NCI-H510A (cell line): ENCODE measurements at places on chromosomes 4 and X.
A peak's percentile ranks its signal among the peaks of the same experiment; 100 is the strongest.

GRCh38 chrX:133297284-133297683 lies 79.1 kb upstream of the TFDP3 start:
- DNase-seq = no peak

DNA sequence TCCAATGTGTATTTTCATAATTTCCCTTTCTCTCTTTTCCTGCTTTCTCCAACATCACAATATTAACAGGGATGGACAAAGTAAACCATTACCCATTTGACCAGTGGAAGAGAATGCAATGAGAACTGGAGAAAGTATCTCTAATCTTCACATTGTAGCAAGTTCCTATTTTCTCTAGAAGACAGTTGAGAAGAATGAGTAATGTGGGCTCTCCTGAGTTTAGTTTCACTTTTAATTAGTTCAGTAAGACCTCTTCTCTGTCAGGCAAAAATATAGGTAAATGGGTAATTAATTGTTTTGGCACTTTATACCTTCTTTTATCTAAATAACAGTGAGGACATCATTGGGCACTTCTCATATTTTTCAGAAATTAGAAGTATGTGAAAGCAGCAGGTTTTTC lies 602.0 kb downstream of the GLUD2 start:
- DNase-seq = no peak

- DNase-seq = no peak
Measured at GRCh38 chr4:40953283-40954087, 203.7 kb downstream of the NSUN7 start.

GRCh38 chrX:39309721-39310152 lies 508.5 kb downstream of the MID1IP1 start:
- DNase-seq = no peak

- DNase-seq = no peak
Measured at GRCh38 chr4:8167291-8167690, 8.7 kb upstream of the ABLIM2 start.

DNA sequence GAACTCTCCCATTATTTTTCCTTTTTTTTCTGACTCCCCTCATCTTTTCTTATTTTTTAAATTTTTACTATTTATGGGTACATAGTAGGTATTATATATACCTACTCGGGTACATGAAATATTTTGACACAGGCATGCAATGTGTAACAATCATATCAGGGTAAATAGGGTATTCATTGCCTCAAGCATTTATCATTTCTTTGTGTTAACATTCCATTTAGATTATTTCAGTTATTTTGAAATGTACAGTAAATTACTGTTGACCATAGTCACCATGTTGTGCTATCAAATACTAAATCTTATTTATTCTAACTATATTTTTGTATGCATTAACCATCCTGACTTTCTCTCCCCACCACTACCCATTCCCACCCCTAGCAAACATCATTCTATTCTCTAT lies 33.8 kb upstream of the SLIT2 start:
- no peak for DNase-seq

DNA sequence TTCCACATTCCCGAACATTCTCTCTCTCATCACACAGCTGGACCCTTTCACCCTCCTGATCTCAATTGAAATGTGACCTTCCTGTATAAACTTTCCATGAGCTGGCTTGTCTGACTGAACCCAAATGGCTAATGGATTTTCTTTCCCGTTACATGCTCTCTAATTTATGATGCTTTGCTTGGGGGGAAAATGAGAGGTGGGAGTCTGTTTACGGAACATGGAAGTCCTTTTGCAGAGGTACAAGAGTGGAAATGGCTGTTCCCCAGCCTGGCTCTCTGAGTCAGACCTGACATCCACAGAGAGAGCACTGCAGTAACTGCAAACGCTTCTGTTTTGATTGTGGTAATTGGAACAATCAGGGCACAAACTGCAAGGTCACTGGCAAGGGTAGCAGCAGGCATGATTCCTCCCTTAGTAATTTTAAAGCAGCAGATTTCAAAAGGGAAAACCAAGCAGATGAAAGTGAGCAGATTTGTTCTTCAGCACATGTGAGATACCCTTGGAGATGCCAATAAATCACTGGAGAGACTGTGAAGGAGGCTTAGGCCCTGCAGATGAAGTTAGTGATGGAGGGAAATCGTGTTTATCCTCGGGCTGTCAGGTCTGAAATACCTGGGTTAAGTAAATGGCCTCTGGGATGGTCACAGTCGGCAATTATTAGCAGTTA lies 83.9 kb downstream of the SNCA start:
- DNase-seq = no peak

GRCh38 chr4:125482822-125483221 lies 168.1 kb downstream of the FAT4 start:
- DNase-seq = no peak

- DNase-seq = no peak
Measured at GRCh38 chrX:118550792-118551191, 55.2 kb downstream of the DOCK11 start.

- DNase-seq = no peak
Measured at GRCh38 chrX:619451-619811, 11.2 kb upstream of the SHOX start.

DNA sequence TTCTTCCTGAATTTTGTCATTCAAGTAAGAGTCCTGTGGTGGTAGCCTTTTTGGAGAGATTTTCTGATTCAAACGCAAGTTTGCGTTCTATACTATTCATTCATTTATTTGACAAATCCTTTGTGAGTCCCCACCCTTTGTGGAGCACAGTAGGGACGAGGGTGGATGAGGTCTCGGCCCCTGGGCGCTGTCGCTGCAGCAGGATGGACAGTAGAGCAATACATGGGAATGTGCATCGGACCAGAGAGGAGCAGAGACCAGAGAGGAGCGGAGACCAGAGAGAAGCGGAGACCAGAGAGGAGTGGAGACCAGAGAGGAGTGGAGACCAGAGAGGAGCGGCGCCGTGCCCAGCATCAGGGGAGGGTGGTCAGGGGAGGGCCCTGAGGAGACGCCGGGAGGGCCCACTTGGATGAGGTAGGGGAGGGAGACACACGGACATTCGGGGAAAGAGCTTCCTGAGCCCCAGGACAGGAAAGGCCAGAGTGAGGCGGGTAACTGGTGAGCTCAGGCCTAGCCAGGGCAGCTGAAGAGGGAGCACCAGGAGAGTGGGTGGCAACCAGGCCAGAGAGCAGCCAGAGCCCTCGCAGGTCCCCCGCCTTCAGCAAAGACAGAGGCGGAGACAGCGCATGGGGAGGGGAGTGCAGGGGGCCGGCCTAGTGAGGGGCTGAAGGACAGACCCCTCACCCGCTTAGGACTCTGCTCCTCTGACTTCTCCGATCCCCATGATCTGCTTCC lies 67.3 kb downstream of the NAT8L start:
- peak; percentile 68 for DNase-seq

DNA sequence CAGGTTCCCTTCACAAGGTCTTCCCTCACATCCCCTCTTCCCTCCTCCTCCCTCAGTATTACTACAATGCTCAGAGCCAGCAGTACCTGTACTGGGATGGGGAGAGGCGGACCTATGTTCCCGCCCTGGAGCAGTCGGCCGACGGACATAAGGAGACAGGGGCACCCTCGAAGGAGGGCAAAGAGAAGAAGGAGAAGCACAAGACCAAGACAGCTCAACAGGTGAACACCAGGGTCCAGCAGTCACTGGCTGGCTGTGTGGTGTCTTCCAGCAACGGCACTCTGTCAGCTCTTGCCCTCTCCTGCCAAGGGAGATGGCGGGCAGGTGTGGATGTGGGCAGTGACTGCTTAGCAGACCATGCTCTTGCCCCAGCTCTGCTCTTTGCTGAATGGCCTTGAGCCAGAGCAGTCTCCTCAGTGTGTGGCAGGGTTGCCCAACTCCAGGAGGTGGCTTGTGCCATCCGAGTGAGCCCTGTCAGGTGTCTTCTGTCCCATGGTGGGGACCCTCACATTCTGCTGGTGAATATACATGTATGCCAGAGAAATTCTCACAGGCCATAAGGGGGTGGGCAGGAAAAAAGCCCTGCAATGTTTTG lies 11.4 kb upstream of the UBA1 start:
- no peak for DNase-seq

DNA sequence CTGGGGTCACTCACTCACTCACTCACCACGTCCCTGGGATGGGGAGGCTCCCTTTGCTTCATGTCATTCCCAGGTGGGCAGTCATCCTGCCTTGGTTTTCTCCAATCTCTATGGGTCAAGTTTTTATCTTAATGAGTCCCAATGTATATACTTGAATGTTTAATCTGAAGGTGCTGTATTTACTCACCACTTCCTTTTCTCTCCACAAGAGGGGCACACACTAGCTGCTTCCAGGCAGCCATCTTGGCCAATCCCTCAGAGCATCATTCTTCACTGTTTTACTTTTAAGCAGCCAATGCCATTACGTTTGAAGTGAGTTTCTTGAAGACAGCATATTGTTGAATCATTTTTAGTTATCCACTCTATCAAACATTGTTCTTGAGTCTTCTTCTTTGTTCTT lies 153.4 kb upstream of the ARSJ start:
- no peak for DNase-seq

DNA sequence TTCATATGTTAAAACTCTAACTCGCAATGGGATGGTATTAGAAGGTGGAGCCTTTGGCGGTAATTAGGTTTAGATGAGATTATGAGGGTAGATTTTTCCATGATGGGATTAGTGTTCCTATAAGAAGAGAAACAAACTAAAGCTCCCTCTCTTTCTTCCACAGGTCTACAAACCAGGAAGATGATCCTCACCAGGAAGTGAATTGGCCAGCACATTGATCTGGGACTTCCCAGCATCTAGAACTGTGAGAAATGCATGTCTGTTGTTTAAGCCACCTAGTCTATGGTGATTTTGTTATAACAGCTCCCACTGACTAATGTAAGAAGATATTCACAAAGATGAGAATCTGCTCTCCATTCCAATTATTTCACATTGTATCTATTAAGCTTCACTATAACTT lies 2266.9 kb downstream of the PCDH7 start:
- no peak for DNase-seq

DNA sequence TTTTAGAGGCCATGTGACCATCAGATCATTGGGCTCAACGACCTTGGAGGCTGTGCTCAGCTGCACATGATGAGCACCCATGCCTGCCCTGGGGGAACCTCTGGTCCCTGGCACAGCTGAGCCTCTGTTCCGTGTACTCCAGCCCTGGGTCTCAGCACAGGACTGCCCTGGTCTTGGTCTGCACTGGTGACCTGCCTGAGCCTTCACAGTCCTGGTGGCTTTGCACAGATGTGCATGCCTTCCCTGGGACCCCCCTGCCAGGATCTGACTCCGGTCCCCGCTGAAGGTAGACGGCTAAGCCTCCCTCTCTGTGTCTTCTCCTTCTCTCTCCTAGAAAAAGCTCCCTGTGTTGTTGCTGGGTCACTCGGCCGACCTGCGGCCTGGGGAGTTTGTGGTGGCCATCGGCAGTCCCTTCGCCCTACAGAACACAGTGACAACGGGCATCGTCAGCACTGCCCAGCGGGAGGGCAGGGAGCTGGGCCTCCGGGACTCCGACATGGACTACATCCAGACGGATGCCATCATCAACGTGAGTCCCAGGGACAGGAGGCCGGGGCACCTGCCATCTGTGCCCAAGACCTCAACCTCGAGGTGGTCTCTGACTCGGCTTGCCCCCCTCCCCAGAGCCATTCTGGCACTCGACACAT lies 21.6 kb downstream of the HTRA3 start:
- no peak for DNase-seq

- no peak for DNase-seq
Measured at GRCh38 chr4:187128976-187129375, 405.3 kb upstream of the FAT1 start.

GRCh38 chrX:105260291-105261043 lies 40.0 kb upstream of the TEX13A start:
- no peak for DNase-seq

DNA sequence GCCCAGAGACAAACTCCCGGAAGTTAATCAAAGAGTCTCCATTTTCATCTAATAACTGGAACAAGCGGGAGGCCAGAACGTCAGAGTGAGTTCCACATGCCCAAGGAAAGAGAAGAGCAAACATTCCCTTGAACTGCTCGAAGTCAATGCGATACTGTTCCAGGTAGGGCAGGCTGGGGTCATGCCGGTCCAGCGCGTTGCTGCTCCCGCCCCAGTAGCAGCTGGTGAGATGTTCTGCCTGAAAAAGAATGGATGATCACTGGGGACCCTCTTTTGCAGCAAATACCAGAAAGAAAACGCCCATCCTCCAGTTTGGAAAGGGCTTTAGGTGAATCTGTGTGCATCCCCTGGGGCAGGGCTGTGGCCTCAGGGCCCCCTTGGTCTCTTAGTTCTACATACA lies 65.2 kb upstream of the UCP1 start:
- DNase-seq = no peak

- no peak for DNase-seq
Measured at GRCh38 chrX:42823443-42823842, 45.5 kb upstream of the PPP1R2C start.
